ENCODE measurements at places on chromosomes 5 and 9.

- no peak for DNase-seq
Measured at GRCh38 chr5:40733434-40733833, 22.3 kb downstream of the TTC33 start.

- DNase-seq = no peak
Measured at GRCh38 chr5:483011-483410, 40.0 kb downstream of the EXOC3 start.

DNA sequence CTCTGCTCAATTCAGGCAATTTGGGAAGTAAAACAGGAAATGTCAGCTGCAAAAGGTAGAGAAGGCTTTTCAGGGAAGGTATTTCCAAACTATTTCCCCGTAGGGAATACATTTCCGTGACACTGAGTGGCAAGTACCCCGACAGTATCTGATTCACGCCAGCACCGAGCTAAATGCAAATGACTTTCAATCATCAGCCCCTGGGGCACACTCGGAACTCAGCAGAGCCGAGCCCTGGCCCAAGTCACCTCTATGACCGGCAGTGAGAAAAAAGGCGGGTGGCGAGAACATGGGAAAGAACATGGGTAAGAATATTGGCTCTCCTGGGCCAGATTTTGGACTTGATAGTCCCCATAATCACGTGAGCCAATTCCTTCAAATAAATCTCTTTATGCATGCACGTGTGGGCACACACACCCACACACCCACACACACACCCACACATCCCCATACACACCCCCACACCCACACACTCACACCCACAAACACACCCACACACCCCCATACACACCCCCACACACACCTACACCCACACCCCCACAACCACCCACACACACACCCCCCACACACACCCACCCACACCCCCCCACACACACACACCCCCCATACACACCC, 43.0 kb downstream of the COL23A1 start:
- peak; percentile 37 for DNase-seq

GRCh38 chr5:141898448-141899049, 20.3 kb upstream of the PCDH1 start:
- DNase-seq = no peak

GRCh38 chr5:33530183-33531036, 89.6 kb downstream of the TARS1 start:
- DNase-seq = peak; percentile 31

GRCh38 chr5:14872070-14872989, 752 bp upstream of the ANKH start:
- peak; percentile 40 for DNase-seq

GRCh38 chr5:78286290-78286689, 8.2 kb downstream of the AP3B1 start:
- DNase-seq = no peak

- DNase-seq = no peak
Measured at GRCh38 chr5:170301149-170301548, 3.6 kb upstream of the LCP2 start.
